Mucosa of descending colon (tissue), 3 donors: ENCODE measurements at places on chromosomes 13 and 19. TPM values are rescaled to one million over a fixed set of nuclear protein-coding genes. Genes with fewer than 3 reads are reported as not detected.

- DNase-seq, result no peak
These were observed 145.3 kb downstream of the PDS5B start for GRCh38 chr13:32731576-32731975.

- DNase-seq, result no peak
These were observed 101.6 kb downstream of the RAP2A start for GRCh38 chr13:97535614-97536013.

GRCh38 chr19:6577476-6578125 is 13.3 kb downstream of the CD70 start:
- DNase-seq, result no peak

UNC13A gene
- total RNA-seq, result 0.72 TPM

- DNase-seq, result peak; percentile 90
These were observed 7.3 kb upstream of the HOOK2 start for GRCh38 chr19:12782424-12783290.

HPN gene
- 0.94 TPM for total RNA-seq
